ENCODE measurements at places on chromosomes 5 and 9.

DNA sequence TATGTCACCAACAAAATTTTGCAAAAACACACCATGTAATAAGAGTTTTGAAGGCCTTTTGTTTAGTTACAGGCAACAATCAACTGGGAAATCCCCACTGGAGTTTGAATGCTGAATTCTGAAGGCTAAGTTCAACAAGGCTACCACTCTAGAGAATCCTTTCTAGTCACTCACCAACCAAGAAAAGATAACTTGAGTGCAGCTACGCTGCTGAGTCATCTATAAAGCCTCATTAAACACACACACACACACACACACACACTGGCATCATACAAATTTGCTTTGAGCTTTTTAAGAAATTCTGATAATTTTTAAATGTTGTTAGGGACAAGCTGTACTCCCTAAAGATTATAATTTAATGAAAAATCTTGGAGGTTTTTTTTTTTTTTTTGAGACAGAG lies 219.6 kb downstream of the DENND1A start:
- no peak for DNase-seq

DNA sequence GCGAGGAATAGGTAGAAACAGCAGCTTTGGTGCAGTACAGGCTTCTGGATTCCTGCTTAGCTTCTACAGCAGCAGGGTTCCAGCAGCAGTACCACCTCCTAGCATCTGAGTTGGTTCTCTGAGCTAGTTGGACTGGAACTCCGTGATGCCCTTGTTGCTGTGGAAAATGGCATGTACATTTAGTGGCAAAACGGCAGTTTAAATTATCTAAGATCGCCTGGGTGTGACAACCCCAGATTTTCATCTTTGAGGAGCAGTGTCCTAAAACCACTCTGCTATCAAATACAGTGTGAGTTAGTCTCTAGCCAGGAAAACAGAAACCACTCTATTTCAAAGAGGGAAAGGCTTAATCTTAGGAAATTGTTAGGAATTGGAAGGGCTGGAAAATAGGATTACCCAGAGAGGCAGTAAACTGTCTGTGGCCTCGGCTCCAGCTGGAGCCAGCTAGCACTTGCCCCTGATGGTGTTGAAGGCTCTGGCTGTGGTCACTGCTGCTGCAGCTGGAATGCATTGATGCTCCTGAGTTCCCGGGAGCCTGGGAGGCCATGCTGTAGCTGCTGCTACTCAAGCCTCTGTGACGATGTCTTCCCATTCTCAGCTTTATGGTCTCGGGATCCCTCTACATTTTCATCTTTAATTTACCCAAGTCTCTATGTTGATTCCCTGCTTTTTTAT lies 29.4 kb downstream of the RAD23B start:
- no peak for DNase-seq

DNA sequence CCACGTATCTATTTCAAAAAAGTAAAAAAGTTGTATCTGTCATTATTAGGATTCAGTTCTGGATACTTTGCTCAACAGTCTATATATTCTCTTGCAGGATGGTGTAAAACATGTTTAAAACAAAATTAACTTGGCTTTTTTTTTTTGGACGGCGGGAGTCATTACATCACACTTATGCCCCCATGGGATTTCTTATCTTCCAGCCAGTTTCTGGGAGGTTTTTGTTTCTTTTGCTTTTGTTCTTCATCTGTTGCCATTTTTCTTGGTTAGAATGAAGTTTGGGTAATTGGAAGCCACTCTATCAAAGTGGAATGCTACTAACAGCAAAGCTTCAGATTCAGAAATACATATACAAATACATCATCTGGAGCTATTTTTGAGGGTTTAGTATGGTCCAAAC lies 1.8 kb upstream of the STARD4 start:
- no peak for DNase-seq

GRCh38 chr9:75358846-75359245 lies 270.5 kb downstream of the OSTF1 start:
- no peak for DNase-seq

DNA sequence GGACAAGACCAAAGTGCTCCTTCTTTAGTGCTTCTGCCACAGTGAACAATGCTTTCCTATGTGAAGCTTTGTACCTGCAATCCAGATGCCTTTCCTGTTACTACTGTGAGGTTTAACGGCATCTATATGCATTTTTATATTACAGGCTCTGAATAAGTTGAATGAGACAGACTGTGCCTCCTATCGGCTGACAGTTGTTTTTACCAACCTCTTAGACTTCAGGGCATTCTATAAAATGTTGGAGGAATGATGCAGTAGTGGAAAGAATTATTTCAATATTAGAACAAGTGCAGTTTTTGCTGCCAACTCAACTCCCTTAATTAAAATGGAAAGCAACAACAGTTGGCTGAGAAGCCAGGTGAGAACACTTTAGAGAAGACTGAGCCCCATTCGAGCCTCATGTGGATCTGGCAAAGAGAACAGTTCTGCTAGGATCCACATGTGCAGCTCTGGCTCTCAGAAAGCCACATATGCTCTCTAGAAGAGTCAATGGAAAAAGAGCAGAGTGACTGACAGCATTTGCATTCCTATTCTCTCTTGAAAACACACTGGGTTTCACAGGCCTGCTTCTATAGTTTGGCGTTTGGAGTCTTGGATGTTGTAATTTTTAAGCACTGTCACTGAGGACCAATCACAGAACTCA lies 147.5 kb downstream of the LURAP1L start:
- no peak for DNase-seq

- DNase-seq: no peak
Measured at GRCh38 chr9:89420397-89421178, 77.3 kb downstream of the SEMA4D start.

DNA sequence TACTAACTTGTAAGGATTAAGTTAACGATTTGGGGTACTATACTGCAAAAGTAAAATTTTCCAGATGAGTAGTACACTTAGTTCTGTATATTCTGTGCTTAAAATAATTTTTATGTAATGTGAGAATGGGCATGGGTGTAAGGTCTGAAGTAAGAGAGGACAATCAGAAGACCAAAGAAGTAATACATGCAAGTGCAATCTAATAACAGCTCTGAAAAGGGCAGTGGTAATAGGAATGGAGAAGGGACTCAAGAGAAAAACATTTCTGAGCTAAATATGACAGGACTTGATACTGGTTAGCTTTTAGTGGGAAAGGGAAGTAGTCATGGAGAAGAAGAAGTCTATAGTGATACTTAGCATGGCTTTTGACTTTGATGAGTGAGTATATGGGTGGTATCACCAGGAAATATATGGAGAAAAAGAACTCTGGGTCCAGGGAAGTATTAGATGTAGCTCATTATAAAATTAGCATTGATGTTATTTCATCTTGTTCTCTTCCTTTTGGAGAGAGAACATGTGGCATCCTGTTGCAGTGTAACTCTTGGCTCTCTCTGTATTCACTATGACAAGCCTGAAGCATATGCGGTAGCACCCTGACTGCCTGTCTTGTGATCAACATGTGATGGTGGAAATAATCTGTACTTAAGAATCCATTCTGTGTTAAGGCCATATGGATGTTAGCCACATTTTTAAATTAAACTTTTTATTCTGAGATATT lies 60.5 kb downstream of the ERCC6L2 start:
- no peak for DNase-seq
